ENCODE measurements at places on chromosomes 13 and 19.

- DNase-seq: no peak
Observed at GRCh38 chr13:46304546-46304945, 82.5 kb downstream of the RUBCNL start.

DNA sequence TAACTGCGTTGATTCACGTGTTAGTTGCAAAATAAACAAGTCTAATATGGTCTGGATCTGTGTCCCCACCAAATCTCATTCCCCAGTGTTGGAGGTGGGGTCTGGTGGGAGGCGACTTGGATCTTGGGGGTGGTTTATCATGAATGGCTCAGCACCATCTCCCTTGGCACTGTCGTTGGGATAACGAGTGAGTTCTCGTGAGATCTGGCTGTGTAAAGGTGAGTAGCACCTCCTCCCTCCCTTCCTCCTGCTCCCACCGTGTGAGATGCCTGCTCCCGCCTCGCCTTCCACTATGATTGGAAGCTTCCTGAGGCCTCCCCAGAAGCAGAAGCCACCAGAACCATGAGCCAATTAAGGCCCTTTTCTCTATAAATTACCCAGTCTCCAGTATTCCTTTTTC is 4.8 kb downstream of the PEAK3 start:
- no peak for DNase-seq

DNA sequence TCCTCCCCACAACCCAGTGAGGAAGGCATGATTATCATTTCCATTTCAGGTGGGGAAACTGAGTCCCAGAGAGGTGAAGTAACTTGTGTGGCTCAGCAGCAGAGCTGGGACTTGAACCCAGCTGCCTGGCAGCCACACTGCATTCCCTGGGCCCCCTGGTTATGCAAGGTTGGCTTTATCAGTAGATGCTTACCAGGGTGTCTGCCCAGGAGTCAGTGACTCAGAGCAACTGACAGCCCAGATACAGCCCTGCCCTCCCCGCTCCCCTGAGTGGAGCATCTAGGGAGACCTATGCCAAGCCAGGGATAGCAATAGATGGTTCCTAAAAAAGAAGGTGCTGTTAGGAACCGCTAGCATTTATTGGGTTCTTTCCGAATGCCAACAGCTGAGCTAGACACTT is 5.9 kb downstream of the IGLON5 start:
- DNase-seq: no peak

DNA sequence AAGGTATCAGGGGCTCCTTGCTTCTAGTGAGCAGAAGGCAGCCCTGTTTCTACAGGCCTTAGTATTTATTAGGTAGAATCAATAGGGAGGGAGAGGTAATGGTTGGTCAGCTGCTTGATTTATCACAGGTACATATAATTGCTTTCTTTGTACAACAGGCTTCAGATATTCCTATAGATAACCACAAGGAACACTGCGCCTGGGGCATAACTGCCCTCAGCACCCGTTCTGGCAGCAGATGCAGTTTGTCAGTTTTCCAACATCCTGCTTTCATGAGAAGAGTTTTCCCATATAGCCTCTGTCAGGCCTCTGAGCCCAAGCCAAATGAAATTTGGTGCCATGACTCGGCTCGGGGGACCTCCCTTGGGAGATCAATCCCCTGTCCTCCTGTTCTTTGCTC is 12.4 kb upstream of the ZNF486 start:
- no peak for DNase-seq

DNA sequence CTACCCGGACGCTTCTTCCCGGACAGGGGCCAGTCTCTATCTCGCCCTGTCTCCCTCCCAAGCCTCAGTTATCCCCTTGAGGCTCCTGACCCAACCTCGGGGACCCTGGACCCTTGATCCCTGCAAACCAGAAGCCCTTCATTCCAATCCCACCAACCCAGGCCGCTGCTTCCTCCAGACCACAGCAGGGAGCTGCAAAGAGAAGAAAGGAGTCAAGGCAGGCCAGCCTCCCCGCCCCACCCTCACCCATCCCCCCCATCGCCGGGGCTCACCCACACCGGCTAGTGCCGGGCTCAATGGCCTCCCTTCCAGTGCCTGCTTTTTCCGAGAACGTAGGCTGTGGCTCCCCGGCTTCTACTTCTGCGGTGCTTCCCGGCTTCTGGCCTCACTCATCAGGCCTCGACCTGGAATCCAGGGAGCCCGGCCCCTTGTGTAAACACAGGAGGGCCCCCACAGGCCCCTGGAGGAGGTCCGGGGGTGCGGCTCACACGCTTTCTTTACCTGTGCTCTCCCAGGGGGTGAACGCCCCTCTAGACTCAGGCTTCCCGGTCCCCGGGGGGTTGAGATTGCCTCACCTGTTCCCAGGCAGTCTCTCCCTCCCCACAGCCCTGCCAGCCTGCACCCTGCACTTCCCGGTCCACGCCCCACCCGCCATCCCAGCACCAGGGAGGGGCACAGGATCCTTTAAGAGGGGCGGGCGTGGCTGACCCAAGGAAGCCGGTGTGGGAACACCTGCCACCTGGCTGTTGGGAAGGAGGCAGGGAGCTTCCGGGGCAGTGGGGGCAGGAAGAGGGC is at the start of gene FAM83E:
Gene FAM83E (minus strand): TSS at position 641 of the 795 bp plus-strand sequence. CDS start 1,704 bp downstream, outside the sequence.
- DNase-seq: no peak

DNA sequence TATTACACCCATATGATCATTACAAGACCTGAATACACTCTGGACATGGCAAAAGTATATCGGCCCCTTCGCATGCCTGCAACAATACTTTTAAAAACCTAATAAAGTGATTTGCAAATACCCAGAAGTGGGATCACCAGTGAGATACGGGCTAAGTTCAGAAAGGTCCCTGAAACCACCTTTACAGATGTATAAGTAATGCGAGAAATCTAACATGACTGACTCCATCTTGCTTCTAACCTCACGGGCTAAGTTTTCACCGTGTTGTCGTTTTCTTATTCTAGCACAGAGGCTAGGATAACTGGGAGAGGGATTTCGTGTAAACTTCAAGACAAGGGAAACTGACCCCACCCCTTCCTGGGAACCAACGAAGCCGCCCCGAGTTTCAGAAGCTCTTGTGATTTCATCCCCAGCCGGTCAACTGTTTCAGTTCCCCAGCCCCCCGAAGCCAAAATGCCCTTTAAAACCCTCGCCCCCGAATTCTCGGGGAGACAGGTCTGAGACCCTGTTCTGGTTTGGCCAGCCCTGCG is 703 bp downstream of the NEK3 start:
- DNase-seq: no peak

- peak; percentile 50 for DNase-seq
Observed at GRCh38 chr19:54660964-54661363, 1.8 kb upstream of the LILRB4 start.

- no peak for DNase-seq
Observed at GRCh38 chr13:22486490-22486889, 694.3 kb upstream of the SGCG start.

GRCh38 chr13:41502031-41502430 is 44.7 kb downstream of the RGCC start:
- DNase-seq: no peak

DNA sequence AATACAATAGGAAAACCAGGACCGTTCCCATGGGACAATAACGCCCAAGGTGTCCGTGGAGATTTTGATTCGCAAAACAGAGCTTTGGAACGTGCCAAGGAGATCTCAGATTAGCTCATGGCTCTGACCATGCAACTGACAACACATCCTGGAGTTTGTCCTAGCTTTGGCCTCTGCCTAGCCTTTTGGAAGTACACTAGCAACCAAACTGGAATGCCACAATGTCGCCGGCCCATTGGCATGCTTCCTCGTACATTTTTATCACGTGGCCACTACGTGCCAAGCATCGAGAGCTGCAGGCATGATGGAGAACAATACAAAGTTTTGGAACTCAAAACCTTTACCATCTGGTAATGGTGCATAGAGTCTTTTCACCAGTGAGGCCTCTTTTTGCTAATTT is 256.5 kb downstream of the DCLK1 start:
- DNase-seq: no peak

GRCh38 chr19:53182202-53182601 is 11.0 kb downstream of the ZNF665 start:
- no peak for DNase-seq

DNA sequence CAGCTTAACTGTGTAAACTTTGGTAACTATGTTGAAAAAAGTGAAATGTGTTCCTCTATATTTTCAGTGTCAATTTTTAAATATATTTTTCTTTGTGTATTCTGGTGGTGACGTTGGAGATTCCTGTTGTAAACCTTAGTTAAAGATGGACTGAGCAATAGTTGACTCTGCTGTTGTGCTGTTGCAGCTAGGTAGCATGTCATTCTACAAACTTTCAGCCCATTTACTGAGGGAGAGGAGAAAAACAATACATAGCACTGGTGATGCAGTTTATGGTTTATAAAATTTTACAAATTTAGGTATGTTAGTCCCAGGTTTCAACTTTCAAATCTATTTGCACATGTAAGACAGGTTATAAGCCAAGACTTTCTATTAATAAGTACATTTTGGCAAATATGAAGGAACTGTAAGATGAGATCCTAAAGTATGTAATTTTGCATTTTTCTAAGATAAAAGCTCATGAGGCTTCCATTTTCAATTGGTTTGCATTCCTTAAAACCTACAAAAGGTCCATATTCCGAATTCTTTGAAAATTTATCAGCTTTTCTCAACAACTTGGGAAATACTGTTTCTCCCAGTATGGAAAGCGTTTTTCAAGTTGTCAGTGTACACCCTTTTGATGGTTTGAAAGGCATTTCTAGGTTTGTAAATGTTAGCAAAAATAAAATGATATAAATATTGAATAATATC is 1.5 kb downstream of the NDFIP2 start:
- DNase-seq: no peak

DNA sequence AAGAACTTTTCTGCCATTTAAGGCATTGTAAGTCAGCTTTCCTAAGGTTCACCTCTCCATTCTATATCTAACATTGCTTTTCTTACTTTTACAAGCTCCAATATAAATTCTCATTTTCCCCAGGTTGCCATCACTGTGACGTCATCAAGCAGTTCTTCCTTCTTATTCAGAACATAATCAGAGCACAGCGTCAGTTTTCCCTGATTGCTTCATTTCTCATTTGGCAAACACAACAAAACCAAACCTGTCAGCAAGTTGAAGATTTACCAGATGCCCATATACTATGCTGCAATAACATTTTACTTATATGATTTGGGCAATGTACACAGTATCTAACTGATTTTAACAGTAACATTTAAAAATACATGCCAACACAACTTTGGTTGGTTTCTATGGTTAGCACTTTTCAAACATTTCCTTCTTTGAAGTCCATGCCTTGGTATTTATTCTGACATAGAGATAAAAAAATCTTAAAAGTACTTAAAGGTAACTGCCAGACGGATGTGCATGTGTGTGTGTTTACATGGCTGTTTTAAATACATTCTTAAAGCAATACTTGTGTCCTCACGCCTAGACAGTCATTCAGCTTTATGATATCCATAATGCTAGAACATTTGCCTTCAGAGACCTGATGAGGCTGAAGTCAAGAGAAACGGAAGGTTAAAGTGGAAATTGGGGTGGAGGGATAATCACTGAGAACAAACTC is 264.0 kb downstream of the KLF12 start:
- DNase-seq: no peak

GRCh38 chr19:44807162-44807561 is 1.7 kb upstream of the BCAM start:
- no peak for DNase-seq

DNA sequence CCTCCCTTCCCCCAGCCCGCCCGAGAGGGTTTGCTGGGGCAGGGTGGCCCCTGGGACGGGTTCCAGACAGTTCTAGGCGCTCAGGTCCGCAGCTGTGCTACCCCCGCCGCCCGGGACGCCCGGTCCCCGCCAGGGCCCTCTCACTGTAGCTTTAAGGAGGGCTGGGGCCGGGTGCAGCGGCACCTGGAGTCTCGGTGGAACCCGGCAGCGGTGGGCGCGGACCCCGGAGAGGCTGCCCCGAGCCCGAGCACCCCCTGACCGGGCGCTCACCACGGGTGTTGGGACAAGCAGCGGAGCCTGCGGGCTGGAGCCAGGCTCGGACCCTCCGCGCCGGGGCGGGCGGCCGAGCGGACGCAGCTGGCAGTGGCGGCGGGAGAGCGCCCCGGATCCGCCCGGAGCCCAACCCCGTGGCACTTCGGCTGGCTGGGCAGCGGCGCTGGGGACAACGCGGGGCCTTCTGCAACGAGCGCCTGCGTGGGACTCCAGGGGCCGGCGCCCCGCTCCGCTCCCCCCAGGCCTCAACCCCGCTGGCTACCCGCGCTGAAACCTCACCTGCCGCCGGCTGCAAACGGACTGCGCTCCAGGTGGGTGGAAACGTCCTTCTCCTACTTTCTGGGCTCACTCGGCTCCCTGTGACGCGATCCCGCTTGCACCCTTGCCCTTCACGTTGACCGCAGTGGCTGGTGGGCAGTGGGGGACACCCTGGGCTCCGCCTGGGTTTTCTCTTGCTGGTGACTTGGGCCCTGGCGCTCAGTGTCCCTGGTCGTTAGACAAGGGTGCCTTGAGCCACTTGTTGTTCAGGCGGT is 81.1 kb downstream of the ZNF429 start:
- DNase-seq: no peak

GRCh38 chr19:17997969-17998826 is 9.8 kb upstream of the ARRDC2 start:
- DNase-seq: no peak

- no peak for DNase-seq
Observed at GRCh38 chr13:95862408-95862807, 185.5 kb downstream of the DNAJC3 start.

Data from GM06990 (cell line).